ENCODE measurements at places on chromosomes 12 and 14.

DNA sequence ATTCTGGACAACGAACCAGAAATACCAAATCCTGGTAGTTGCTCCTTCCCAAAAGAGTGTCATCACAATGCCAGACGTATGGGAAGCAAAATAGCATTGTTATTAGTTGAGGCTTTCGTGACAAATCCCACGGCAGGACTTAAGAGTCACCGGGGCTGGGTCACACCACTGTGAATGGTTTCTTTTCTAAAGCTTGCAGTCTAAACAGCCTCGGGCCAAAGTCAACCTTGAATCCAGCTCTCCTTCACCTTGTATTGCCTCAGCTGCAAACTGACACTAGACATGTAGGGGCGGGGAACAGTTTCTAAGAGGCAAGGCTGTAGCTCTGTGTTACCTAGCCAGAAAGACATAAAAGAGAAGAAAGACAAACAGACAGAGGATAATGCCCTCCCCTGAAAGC lies 734.8 kb downstream of the MED13L start:
- no peak for DNase-seq

DNA sequence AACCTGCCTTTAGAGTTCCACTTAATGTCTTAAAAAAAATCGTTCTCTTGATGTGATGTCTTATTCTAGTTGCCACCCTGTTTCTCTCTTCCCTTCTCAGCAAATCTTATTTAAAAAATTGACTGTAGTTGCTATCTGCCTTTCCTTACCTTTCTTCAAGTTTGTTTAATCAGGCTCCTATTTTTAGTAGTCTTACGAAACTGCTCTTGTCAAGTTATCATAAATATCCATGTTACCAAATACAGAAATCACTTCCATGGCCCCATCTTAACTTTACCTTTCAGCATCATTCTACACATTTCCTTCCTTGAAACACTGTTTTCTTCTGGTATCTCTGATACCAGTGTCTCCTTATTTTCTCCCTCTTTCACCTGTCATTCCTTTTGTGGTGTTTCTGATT lies 227.3 kb downstream of the ERC1 start:
- DNase-seq, result no peak

DNA sequence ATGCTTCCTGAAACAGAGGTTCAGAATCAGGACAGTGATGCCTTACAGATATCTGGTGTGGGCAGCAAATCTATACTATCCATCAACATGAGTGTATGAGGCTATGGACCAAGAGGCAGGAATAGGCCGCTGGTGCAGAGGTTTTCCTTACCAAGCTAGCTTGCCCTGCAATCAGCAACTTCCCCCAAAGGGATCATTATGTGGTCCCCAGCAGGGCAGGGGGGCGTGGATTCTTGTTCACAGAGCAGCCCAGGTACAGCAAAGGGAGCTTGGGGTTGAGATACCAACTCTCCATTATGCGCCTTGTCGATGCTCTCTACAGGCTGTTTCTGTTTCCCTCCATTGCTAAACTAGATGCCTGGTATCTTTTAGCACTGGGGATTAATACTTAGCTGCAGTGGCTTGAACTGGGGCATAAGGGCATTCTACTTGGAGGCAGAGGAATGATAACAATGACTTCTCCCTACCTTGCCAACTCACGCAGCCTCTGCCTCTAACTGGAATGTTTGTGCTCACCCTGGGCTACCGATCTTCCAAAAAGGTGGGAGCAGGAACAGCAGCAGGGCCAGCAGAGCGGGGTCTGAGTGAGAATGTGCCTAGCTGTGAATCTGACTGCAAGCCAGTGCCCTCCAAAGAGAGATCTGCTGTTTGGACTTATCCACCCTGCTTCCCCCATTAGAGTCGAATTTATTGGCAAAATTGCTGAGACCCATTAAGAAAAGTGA lies 10.3 kb upstream of the KRT1 start:
- no peak for DNase-seq

DNA sequence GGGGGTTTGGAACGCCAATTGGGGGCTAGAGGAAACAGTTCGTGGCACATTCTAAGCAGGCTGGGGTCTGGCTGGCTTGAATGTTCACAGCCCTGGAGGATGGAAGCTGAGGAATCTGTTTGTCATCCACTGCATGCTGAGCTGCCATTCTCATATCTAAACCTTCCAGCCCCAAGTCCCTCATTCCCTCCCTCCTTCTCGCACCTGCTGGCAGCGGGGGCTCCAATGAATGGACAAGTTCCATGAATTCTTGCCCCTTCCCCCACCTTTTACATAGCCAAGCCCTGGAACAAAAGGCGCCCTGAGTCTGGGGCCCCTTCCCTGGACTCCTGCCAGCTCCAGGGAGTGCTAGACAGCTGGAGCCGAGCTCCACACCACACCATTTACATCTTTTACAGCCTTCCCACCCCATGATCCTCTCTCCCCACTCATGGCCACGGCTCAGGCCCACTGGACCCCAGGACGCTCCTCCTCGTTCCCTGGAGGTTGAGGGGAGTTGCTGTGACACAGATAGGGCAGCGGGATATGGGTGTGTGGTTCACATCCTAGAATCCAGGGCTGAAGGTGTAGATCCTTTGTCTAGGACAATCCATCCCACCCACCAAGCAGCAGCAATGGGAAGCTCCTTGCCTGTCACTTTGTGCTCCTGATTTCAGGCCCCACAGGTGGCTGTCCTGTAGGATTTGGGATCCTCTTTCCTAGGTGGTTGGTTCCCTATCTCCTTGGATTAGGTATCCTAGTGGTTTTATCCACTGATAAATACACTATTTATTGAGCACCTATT lies 21.7 kb upstream of the VRTN start:
- no peak for DNase-seq

DNA sequence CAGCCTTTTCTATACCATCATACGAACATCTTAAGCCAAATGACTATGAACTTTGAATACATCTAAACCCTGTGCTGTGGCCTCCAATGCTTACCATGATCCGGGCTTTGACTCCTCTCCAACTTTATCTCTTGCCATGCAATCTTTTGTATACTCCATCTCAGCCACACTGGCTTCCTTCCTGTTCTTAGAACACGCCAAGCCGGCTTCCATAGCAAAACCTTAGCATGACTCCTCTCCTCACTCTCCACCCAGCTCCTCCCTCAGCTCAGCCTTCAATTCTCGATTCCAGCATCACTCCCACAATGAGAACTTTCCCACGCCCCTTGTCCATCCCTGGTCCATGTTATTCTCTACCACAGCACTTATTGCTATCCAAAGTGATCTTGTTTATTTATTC lies 228.3 kb downstream of the NTF3 start:
- no peak for DNase-seq

GRCh38 chr12:27464220-27464554 lies 17.7 kb downstream of the SMCO2 start:
- DNase-seq, result peak; percentile 21

GRCh38 chr12:34302131-34302885 lies 280.0 kb downstream of the ALG10 start:
- DNase-seq, result no peak

DNA sequence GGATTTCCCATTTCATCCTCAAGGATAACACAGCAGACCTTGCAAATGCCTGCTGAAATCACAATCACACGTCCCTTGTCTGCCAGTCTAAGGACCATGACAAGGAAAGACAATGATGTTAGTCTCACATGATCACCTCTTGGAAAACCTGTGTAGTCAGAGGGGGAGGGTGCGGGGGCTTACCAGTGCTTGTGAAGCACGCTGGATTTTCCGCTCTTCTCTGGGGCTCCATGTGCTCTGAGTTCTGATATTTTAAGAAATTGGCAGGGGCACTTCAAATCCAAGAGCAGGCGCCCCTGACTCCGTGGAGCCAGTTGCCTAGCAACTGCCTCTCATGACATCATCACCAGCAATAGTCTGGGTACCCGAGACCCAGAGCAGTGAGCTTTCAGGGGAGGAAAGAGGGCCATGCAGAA lies 200.9 kb upstream of the C14orf180 start:
- DNase-seq, result no peak

DNA sequence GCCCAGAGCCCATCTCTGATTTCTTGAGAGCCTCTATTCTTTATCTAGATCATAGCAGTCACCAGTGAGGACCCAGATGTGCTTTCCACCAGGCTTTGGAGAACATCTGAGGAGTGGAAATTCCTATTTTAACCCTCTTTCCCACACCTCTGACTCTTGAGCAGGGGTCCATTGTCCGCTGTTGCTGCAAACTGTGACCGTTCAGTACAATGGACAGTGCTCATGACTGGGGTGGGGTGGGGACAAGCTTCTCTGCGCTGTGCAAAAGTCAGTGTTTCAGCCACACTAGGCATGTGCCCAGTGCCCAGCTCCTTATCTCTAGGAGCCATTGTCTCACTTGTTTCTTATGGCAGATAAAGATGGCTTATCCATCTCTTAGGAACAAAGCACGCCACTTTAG lies 16.9 kb upstream of the KRT7 start:
- no peak for DNase-seq

GRCh38 chr14:24243336-24243836 lies 963 bp upstream of the TINF2 start:
- no peak for DNase-seq

GRCh38 chr12:15580431-15580830 lies 208.8 kb downstream of the EPS8 start:
- no peak for DNase-seq

- DNase-seq, result no peak
These were observed 76.9 kb upstream of the OTX2 start for GRCh38 chr14:56887216-56887615.

DNA sequence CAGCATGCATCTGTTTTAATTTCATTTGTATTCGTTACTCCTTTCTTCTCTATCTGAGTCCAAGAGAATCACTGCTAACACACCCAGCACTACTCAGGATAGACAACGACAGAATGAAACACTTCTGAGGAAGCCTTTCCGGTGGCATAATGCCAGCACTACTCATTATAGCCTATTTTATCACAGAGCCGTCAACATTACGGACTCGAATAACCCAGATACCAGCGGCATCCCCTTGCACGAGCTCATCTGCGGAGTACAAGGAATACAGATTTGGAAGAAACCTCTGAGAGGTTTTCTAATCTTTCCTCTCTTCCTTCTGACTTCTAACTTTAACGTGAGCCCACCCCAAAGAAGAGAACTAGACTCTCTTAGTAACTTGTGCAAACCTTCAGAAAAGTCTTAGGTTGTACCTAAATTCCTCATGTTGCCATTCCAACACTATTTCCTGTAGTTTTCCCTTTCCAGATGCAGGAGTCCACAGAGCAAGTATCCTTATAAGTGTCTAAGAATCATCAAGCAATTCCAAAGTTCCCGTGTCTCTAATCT lies 248.1 kb downstream of the APAF1 start:
- no peak for DNase-seq

- DNase-seq, result no peak
These were observed 5.6 kb downstream of the OR10P1 start for GRCh38 chr12:55642267-55642666.

GRCh38 chr12:80116735-80117134 lies 17.4 kb downstream of the OTOGL start:
- no peak for DNase-seq

GRCh38 chr14:89899917-89900663 lies 54.4 kb downstream of the EFCAB11 start:
- no peak for DNase-seq

DNA sequence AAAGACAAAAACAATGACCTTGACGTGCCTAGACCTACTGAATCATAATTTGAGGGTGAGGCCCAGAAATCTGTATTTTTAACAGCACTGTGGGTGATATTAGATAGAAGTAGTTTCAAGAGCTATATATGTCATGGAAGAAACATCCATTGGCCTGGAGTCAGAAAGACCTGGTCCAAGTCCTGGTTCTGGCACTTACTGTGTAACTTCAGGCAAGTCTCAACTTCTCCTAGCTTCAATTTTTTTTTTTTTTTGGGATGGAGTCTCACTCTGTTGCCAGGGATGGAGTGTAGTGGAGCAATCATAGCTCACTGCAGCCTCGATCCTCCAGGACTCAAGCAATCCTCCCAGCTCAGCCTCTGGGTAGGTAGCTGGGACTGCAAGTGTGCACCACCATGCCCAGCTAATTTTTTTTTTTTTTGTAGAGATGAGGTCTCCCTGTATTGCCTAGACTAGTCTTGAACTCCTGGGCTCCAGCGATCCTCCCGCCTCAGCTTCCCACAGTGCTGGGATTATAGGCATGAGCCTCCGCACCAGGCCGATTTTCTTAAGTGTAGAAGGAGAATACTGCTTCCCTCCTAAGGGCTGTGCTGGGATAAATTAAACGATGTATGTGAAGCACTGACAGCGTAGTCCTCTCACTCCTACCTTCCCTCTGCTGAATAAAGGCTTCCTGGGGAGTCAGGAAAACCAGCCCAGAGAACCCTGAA lies 14.3 kb upstream of the GPX2 start:
- no peak for DNase-seq

GRCh38 chr12:62808166-62808879 lies 126.6 kb downstream of the PPM1H start:
- DNase-seq, result no peak

GRCh38 chr12:3744229-3744901 lies 8.5 kb downstream of the CRACR2A start:
- DNase-seq, result no peak

GRCh38 chr14:72947366-72948160 lies 21.3 kb downstream of the DCAF4 start:
- DNase-seq, result no peak

- DNase-seq, result no peak
These were observed 30.1 kb upstream of the TSPAN11 start for GRCh38 chr12:30896461-30896860.

DNA sequence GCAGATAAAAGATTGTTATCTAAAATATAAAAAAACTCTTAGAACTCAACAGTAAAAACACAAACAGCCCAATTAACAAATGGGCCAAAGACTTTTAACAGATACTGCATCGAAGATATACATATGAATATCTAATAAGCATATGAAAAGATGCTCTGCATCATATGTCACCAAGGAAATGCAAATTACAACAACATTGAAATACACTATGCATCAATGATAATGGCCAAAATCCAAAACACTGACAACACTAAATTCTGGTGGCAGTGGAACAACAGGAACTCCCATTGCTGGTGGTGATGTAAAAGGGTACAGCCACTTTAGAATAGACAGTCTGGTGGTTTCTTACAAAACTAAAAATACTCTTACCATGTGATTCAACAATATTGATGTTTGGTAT lies 40.8 kb downstream of the KLHDC2 start:
- no peak for DNase-seq

- DNase-seq, result no peak
These were observed 158.7 kb downstream of the METTL25 start for GRCh38 chr12:82517027-82517426.

- no peak for DNase-seq
These were observed 98.3 kb downstream of the UNC79 start for GRCh38 chr14:93528884-93529558.

GRCh38 chr14:34324363-34324795 lies 137.7 kb downstream of the SPTSSA start:
- DNase-seq, result no peak

DNA sequence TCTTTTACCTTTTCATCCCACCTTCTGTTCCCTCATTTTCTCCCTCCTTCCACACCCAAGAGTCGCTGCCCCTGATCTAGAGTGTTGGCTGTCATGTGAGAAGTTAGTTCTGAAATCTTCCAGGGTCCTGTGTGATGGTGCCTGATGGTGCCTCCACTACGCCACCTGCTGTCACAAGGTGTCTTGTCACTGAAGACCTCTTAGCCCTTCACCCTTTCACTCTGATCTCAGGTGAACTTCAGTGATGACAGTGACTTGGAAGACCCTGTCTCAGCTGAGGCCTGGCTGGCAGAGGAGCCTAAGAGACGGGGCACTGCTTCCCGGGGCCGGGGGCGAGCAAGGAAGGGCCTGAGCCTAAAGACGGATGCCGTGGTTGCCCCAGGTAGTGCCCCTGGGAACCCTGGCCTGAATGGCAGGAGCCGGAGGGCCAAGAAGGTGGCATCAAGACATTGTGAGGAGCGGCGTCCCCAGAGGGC lies 7.6 kb upstream of the PFDN5 start:
- no peak for DNase-seq

GRCh38 chr12:52522346-52523011 lies 2.3 kb upstream of the KRT5 start:
- DNase-seq, result no peak
